ENCODE measurements at places on chromosomes 12 and 14. TPM values are rescaled to one million over a fixed set of nuclear protein-coding genes. Genes with fewer than 3 reads are reported as not detected.

TMEM132C gene
- 3.0 TPM for polyA plus RNA-seq

DNA sequence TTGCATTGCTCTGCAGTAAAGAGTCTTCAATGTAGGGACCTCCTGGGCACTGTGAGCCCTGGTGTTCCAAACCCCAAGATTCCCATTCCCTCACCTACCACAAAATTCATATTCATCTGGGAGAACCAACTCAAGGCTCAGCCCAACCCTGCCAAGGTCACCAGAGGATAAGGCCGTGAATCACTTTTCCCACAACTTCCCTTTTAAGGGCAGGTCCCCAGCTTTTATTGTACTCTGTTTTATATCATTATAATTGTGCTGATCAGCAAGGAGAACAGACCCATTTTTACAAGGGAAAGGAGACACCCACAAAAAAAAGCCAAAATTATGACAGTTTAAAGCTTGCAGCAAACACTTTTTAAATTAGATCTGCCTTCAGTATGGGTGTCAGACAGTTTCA is 363.0 kb upstream of the FKBP4 start:
- no peak for DNase-seq

DNA sequence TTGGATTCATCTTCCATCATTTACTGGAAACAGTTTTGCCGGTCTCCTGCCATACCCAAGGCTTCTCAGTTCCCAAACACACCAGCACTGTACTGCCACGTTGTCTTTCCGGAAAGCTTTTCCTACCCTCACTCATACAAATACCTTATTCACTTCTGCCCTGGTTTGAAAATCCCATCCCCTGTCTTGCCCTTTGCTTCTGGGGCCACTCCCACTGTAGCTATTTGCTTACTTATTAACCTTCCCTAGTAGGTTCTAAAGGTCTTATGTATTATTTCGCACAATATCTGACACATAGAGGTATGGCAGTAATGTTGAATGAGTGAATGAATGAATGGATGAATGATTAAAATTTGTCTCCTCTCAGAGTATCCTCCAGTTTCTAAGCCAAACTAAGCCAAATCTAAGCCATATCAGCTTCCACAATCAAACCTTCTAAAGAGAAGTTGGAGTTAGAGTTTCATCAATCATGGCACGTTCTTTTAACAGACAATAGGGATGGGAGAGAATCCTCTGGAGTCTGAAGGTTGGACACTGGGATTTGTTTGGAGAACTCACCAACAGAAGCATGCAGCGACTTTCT is 18.6 kb downstream of the TSPAN8 start:
- no peak for DNase-seq

- DNase-seq, result no peak
Observed at GRCh38 chr12:53765891-53766290, 14.1 kb upstream of the CISTR start.

DNA sequence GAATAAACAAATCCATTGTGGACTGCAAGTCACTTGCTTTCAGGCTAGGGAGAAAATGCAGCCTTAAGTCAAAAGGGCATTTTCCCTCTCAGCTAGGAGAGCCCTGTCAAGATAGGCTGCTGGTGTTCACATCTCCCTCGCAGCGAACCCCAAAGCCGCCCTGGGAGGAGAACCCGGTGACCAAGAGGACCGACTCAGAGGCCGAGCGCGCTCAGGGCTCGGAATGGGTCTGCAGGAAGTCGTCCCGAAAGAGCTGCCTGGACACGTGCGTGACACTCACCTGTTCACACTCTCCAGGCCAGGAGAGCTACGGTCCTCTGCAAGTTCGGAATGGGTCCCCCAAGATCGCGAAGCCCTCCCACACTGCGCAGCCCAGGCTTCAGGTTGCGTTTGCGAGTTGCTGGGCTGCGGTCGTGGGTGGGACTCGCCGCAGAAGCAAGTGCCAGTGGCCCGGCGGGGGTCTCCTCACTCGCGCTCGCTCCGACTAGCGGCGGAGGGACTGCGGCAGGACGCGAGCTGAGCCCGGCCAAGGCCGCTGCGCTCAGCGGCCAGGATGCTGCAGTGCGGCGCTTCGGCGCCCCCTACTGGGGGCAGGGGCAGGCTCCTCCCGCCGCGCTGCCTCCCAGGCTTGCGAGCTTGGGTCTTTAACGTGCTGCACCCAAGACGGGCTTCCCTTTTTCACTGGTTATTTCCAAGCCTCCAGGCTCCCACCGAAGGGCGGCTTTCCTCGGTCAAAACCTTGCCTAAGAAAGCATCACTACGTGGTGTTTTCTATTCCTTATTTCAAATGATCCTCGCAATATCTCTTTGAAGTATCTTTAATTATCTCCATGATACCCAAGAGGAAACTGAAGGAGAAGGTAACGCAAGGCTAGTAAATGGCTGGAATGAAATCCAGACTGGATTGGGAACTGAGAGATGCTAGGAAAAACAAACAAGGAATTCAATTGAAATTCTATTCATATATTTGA is at the start of gene RERG:
Gene RERG (minus strand): TSS at position 503 of the 971 bp plus-strand sequence. CDS start 3,928 bp downstream, outside the sequence.
- DNase-seq, result peak; percentile 87

- no peak for DNase-seq
Observed at GRCh38 chr12:42448841-42449240, 122.9 kb downstream of the PPHLN1 start.

DNA sequence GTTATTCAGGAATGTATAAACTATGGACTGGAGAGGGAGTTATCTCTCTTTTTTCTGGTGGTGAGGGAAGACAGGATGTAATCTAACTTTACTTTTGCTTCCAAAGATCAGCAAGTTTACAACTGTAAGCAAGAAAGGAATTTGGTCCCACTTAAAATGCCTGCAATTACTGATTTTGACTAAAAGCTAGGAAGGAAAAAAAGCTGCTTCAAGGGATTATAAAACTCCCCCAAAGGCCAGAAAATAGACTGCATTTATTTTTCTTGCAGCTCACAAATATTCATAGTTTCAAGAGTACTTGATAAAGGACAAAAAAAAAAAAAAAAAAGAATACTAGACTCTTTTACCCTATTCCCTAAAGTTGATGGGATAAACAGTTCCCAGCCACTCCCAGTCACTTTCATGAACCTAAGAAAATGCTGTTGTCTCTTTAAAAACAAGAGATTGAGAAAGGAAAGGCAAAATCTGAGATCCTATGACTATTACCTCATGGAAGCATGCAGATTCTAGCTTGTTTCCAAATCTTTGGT is 128.7 kb upstream of the BMP4 start:
- DNase-seq, result no peak

DNA sequence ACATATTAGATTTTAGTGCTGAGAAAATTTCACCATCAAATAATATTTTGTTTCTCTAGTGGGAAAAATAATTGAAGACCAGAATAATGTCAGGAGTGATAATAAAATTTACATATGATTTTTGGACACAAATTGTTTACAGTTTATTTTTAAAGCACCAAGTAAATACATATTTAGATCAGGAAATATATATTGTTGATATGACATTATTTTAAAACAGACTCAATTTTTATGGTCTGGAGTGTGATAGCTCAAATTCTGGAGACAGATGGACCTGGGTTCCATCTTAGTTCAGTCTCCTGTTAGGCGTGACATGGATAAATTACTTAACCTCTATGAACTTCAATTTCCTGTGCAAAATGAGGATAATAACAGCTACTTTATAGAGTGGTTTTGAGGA is 135.4 kb downstream of the TPH2 start:
- DNase-seq, result no peak

DNA sequence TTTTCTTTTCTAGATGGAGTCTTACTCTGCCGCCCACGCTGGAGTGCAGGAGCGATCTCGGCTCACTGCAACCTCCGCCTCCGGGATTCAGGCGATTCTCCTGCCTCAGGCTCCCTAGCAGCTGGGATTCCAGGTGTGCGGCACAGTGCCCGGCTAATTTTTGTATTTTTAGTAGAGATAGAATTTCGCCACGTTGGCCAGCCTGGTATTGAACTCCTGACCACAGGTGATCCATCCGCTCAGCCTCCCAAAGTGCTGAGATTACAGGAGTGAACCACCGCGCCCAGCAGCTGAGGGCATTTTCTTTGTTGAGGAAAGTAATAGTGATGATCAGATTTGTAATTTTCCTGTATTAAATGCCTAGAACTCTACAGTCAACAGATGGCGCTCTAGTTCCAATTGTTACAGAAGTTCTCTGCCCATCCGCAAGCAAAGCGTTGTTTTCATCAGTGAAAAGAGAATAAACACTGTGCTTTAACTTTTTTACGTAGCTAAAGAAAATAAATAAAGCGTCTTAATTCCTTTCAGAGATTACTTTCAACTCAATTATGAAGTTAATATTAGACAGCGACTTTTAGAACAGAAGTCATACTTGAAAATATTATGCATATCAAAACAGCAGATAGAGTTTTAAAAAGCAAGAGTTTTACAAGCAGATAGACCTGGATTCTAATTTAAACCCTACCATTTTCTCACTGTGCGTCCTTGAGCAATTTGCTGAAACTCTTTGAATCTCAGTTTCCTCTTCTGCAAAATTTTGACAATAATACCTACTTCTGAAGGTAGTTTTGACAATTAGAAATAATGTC is 335.1 kb downstream of the DUSP6 start:
- DNase-seq, result peak; percentile 73

GRCh38 chr14:95458906-95459305 is 57.5 kb downstream of the SYNE3 start:
- DNase-seq, result no peak

All from renal pelvis (tissue), 12 donors.